ENCODE measurements at places on chromosomes 12 and 14. TPM values are rescaled to one million over a fixed set of nuclear protein-coding genes. Genes with fewer than 3 reads are reported as not detected.

GRCh38 chr14:105570482-105570881, 44.1 kb downstream of the TMEM121 start:
- no peak overlapping the region for H3K4me3 ChIP-seq
- no peaks in the 10 kb centered on the region for H3K4me1 ChIP-seq
- DNase-seq: no peak
- no peaks in the 10 kb centered on the region for H3K27me3 ChIP-seq

DNA sequence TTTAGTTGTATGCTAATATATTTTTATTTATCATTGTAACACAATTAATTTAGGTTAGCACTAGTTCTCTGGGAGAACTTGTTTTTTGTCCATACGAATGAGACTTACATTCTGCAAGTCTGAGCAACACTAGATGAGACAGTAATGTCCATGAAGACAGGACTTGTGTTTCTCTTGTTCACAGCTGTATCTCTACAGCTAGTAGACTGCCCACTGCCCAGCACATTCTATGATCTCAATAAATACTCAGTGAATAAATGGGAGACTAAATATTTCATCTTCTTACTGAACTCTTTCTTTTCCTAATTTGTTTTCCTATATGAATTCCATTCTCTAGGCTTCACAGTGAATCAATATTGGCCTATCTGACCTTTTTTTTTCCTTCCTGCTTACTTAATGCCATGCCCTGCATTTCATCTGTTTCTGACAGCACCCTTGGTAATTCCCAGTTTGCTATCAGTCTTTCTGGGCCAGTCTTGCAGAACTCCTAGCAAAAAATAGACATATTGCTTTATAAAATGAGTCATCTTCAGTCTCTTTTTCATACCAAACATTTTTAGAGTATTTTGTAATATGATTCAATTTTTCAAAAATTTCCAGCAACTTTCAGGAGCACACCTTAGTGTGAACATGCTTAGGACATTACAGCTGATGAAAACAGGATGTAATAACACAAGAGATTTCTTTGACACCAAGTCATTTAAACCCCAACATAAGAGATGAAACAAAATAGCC, 185.5 kb upstream of the ATP2B1 start:
- H3K27me3 ChIP-seq: no peaks in the 10 kb centered on the region
- no peak overlapping the region for H3K4me3 ChIP-seq
- no peak overlapping the region for H3K27ac ChIP-seq
- DNase-seq: no peak
- no peaks in the 10 kb centered on the region for H3K36me3 ChIP-seq

GRCh38 chr14:50013198-50013918, 103.0 kb downstream of the VCPKMT start:
- no peak overlapping the region for H3K27ac ChIP-seq
- no peaks in the 10 kb centered on the region for H3K36me3 ChIP-seq
- peaks cover 9% of the 10 kb centered on the region for H3K4me1 ChIP-seq

DNA sequence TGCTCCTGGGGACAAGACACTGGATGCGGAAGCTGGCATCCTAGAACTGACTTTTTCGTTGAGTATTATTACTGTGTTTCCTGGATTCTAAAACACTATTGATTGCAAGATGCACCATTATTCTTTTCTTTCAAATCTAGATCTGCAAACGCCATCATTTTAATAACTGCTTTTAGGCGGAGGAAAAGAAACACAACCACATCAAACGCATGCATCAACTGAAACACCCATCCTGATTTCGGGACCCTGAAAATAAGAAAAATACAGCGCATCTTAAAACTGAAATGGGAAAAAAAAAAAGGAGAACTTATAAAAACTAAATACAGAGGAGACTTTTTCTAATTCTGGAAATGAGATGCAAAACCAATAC, 103.7 kb upstream of the MAX start:
- H3K4me3 ChIP-seq: no peak overlapping the region
- H3K27me3 ChIP-seq: no peaks in the 10 kb centered on the region
- no peaks in the 10 kb centered on the region for H3K4me1 ChIP-seq
- DNase-seq: no peak
- no peaks in the 10 kb centered on the region for H3K36me3 ChIP-seq
- no peak overlapping the region for H3K27ac ChIP-seq

- H3K4me1 ChIP-seq: peaks cover 9% of the 10 kb centered on the region
- peak overlapping the region; percentile 54 for H3K27ac ChIP-seq
- H3K36me3 ChIP-seq: peaks cover 92% of the 10 kb centered on the region
- no peak overlapping the region for H3K4me3 ChIP-seq
- DNase-seq: peak; percentile 69
- H3K27me3 ChIP-seq: no peaks in the 10 kb centered on the region
Measured at GRCh38 chr14:23078692-23079116, 16.2 kb downstream of the ACIN1 start.

- H3K27me3 ChIP-seq: no peaks in the 10 kb centered on the region
- no peak overlapping the region for H3K4me3 ChIP-seq
- no peak overlapping the region for H3K27ac ChIP-seq
Measured at GRCh38 chr12:49944046-49944445, 6.5 kb upstream of the AQP2 start.

- DNase-seq: no peak
- H3K4me1 ChIP-seq: no peaks in the 10 kb centered on the region
- no peaks in the 10 kb centered on the region for H3K27me3 ChIP-seq
- no peaks in the 10 kb centered on the region for H3K36me3 ChIP-seq
- H3K4me3 ChIP-seq: no peak overlapping the region
Measured at GRCh38 chr14:54929556-54929955, 26.9 kb upstream of the GCH1 start.

DNA sequence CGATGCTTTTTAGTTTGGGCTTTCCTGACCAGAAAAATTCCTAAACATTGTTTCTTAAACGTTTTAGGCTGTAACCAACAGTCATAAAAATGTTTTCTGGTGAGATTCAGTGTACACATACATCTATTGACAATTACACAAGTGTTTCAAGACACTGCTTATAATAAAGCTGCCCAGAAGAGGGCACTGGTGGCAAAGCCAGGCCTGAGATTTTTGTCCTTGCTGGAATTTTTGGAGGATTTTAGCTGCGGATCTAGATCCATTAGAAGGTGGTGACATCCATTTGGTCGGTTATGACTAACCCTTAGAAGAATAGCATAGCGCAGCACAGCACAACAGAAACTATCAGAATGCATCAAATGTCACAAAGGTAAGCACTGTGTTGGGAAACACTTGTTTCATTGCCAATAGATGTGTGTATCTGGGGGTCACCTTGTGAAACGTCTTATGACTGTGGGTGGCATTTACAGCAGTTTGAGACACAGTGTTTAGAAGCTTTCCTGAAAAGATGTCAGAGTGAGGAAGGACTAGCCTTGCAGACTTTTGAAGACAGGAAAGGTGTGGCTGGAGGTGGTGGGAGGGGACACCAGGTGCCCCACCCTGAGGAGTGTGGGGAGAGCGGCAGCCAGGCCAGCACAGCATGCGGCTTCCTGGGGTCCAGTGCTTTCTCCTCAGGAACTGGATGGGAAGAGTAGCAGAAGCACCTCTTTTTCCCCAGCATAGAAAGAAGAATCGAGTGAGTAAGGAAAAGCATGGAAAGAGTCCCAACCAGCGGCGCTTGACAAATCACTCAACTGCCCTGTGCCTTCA, 54.7 kb upstream of the FKBP4 start:
- no peaks in the 10 kb centered on the region for H3K27me3 ChIP-seq
- H3K4me1 ChIP-seq: no peaks in the 10 kb centered on the region
- DNase-seq: peak; percentile 19

GRCh38 chr12:53048033-53048779, 1.7 kb upstream of the TNS2 start:
- peak overlapping the region; percentile 97 for H3K27ac ChIP-seq
- peak; percentile 63 for DNase-seq
- H3K36me3 ChIP-seq: no peaks in the 10 kb centered on the region
- no peaks in the 10 kb centered on the region for H3K27me3 ChIP-seq

- H3K36me3 ChIP-seq: no peaks in the 10 kb centered on the region
- DNase-seq: no peak
- H3K4me1 ChIP-seq: peaks cover 20% of the 10 kb centered on the region
- H3K27ac ChIP-seq: no peak overlapping the region
- no peak overlapping the region for H3K4me3 ChIP-seq
Measured at GRCh38 chr12:57592551-57593165, 1.7 kb downstream of the PIP4K2C start.

DNA sequence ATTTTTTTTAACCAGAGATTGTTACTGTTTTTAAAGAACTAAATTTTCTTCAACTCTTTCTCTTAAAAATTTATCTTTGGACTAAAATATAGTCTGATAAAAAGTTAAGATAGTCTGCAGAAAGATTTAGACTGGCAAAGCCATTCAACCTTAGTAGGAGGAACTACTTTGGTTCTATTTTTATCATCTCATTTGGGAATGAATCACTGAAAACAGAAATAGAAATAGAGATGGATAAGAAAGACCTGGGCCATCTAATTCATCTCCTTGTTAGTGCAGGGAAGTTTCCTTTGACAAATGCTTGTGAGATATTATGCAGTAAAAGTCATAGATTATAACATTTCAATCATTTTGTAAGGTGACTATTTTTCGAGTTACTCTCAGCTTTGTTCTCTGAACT, 263.2 kb upstream of the NPAS3 start:
- no peaks in the 10 kb centered on the region for H3K27me3 ChIP-seq
- no peak overlapping the region for H3K4me3 ChIP-seq
- no peaks in the 10 kb centered on the region for H3K36me3 ChIP-seq
- no peak for DNase-seq
- H3K27ac ChIP-seq: no peak overlapping the region

- H3K27me3 ChIP-seq: no peaks in the 10 kb centered on the region
- no peak overlapping the region for H3K4me3 ChIP-seq
- H3K4me1 ChIP-seq: peaks cover 19% of the 10 kb centered on the region
- DNase-seq: no peak
Measured at GRCh38 chr12:51976376-51977160, 25.1 kb downstream of the ACVR1B start.

GRCh38 chr12:25001311-25001710, 52.4 kb upstream of the BCAT1 start:
- no peaks in the 10 kb centered on the region for H3K4me1 ChIP-seq
- H3K27ac ChIP-seq: no peak overlapping the region
- no peaks in the 10 kb centered on the region for H3K36me3 ChIP-seq
- no peaks in the 10 kb centered on the region for H3K27me3 ChIP-seq
- DNase-seq: no peak

DNA sequence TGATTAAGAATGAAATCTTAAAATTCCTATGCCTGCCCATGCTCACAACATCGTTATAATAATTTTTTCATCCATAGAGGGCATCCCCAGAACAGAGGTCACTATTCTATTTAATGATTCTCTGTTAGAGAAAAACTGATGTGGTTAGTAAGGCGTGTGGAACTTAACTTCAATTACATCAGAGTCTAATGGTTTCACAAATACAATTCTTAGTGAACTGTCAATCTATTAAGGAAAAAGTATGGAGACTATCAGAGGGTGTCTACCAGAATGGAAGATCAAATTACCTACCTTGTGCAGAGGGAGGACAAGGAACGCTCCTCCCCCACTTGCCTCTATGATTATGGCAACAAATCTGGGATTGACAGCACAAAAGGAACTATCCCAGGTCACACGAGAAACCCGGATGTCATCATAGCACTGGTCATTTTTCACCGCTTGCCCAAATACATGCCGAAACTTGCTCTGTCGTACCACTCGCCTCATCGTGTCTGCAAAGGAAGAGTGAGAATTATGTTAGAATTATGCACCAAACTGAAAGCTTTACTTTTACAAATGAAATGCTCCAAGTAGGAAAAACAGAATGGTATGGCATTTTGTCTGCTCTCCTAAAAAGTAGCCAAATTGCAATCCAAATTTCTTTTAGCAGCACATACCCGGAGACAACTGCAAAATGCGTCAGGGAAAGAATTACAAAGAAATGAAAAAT, 30.3 kb downstream of the CORO1C start:
- H3K4me1 ChIP-seq: peaks cover 59% of the 10 kb centered on the region
- no peak for DNase-seq
- no peaks in the 10 kb centered on the region for H3K27me3 ChIP-seq
- H3K4me3 ChIP-seq: no peak overlapping the region
- peak overlapping the region; percentile 89 for H3K27ac ChIP-seq

- H3K27ac ChIP-seq: no peak overlapping the region
- no peaks in the 10 kb centered on the region for H3K36me3 ChIP-seq
- H3K27me3 ChIP-seq: no peaks in the 10 kb centered on the region
Measured at GRCh38 chr12:43038991-43039390, 449.4 kb upstream of the PRICKLE1 start.

GRCh38 chr14:69263364-69263763, 3.4 kb downstream of the GALNT16 start:
- H3K4me1 ChIP-seq: peaks cover 6% of the 10 kb centered on the region
- peaks cover 59% of the 10 kb centered on the region for H3K27me3 ChIP-seq
- H3K4me3 ChIP-seq: no peak overlapping the region
- DNase-seq: peak; percentile 18
- no peaks in the 10 kb centered on the region for H3K36me3 ChIP-seq

DNA sequence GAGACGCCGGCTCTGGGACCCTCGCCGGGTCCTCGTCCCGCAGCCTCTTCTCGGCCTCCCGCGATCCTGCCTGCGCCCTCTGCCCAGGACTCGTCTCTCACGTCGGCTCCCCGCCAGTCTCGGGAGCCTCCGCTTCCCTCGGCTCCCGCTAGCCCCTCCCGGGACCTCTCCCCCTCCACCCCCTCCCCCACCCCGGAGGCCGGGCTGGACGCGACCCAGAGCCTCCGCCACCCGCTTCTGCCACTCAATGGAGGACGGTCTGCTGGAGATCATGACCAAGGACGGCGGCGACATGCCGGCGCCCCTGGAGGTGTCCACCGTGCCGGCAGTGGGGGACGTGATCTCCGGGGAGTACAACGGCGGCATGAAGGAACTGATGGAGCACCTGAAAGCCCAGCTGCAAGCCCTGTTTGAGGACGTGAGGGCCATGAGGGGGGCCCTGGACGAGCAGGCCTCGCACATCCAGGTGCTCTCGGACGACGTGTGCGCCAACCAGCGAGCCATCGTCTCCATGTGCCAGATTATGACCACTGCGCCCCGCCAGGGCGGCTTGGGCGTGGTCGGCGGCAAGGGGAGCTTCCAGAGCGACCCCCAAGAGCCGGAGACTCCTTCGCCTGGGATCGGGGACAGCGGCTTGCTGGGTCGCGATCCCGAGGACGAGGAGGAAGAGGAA, 568 bp downstream of the CCDC184 start:
- H3K4me1 ChIP-seq: peaks cover 7% of the 10 kb centered on the region
- H3K36me3 ChIP-seq: no peaks in the 10 kb centered on the region
- H3K27me3 ChIP-seq: peaks cover 59% of the 10 kb centered on the region
- H3K27ac ChIP-seq: no peak overlapping the region

- H3K27me3 ChIP-seq: no peaks in the 10 kb centered on the region
- no peaks in the 10 kb centered on the region for H3K4me1 ChIP-seq
- no peaks in the 10 kb centered on the region for H3K36me3 ChIP-seq
- no peak overlapping the region for H3K4me3 ChIP-seq
- DNase-seq: peak; percentile 56
Measured at GRCh38 chr14:24481622-24482324, 26.3 kb downstream of the CMA1 start.

- no peak overlapping the region for H3K27ac ChIP-seq
- no peaks in the 10 kb centered on the region for H3K4me1 ChIP-seq
- DNase-seq: no peak
- H3K36me3 ChIP-seq: no peaks in the 10 kb centered on the region
Measured at GRCh38 chr12:25864306-25865276, 93.9 kb upstream of the RASSF8 start.

KCNK13 gene
- 0.14 TPM for total RNA-seq

EEA1 gene
- 11.6 TPM for total RNA-seq

HEATR5A gene
- 15.3 TPM for total RNA-seq

GRIP1 gene
- 7.8 TPM for total RNA-seq

SP7 gene
- not detected for total RNA-seq

ADAM21 gene
- total RNA-seq: not detected

CNTN1 gene
- total RNA-seq: 2.0 TPM

CLECL1 gene
- not detected for total RNA-seq

CD163L1 gene
- 6.4 TPM for total RNA-seq

STRAP gene
- total RNA-seq: 45.3 TPM

CLEC4C gene
- total RNA-seq: not detected
